ENCODE measurements at places on chromosomes 4 and X. TPM values are rescaled to one million over a fixed set of nuclear protein-coding genes. Genes with fewer than 3 reads are reported as not detected.

Gene CT45A1
- total RNA-seq, result not detected

Gene REPS2
- total RNA-seq, result 1.2 TPM

Gene FABP2
- not detected for total RNA-seq

Gene BMX
- total RNA-seq, result not detected

Gene AFAP1
- 6.7 TPM for total RNA-seq

Gene LRRC66
- total RNA-seq, result 1.0 TPM

Gene IGFBP7
- 0.86 TPM for total RNA-seq

Gene SLITRK4
- 7.7 TPM for total RNA-seq

Gene NHS
- 3.9 TPM for total RNA-seq

Gene IL3RA
- total RNA-seq, result not detected

Gene PNMA3
- 2.9 TPM for total RNA-seq

Gene CFAP97
- total RNA-seq, result 45.6 TPM

Gene TBC1D8B
- total RNA-seq, result 1.6 TPM

Gene CXCL3
- 2.0 TPM for total RNA-seq

Gene HS3ST1
- not detected for total RNA-seq

Gene P2RY8
- total RNA-seq, result 0.68 TPM

Gene TACR3
- total RNA-seq, result 0.28 TPM

Gene CLCN5
- total RNA-seq, result 8.7 TPM

Gene ENPEP
- 1.5 TPM for total RNA-seq

Gene GRIA2
- total RNA-seq, result not detected
